CD4-positive, alpha-beta T cell treated with Interleukin-12 subunit alpha and Interleukin-12 subunit beta, for 1 hour (primary cell): ENCODE measurements at places on chromosomes 13 and 19.

GRCh38 chr19:44499962-44500949 lies at the start of gene ZNF180:
TSS of gene ZNF180 (minus strand) at chr19:44500522. CDS start at chr19:44497334, 3,188 bp downstream.
- peak; percentile 96 for DNase-seq

DNA sequence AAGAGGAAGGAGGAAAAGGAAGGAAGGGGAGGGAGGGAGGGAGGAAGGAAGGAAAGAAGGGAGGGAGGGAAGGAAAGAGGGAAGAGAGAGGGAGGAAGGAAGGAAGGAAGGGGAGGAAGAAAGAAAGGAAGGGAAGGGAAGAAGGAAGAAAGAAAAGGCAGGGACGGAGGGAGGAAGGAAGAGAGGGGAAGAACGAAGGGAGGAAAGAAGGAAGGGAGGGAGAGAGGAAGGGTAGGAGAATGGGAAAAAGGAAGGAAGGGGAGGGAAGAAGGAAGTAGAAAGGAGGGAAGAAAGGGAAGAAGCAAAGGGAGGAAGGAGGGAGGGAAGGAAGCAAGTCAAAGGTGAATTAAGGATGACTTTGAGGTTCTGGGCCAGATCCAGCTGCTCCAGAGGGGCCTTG lies 3.0 kb downstream of the ACSBG2 start:
- no peak for DNase-seq

DNA sequence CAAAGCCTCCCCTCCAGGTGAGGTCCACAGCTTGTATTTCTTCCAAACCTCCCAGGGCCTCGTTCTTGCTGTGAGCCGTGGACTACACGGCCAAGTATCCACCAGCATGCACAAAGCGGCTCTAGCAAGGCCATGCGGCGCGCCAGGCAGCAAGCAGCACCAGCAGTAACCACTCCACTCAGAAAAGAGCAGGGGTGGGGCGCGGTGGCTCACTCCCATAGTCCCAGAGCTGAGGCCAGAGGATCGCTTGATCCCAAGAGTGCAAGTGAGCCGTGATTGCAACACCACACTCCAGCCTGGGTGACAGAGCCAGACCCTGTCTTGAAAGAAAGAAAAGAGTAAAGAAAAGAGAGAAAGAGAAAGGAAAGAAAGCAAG lies 4.7 kb downstream of the CCDC8 start:
- DNase-seq, result no peak

DNA sequence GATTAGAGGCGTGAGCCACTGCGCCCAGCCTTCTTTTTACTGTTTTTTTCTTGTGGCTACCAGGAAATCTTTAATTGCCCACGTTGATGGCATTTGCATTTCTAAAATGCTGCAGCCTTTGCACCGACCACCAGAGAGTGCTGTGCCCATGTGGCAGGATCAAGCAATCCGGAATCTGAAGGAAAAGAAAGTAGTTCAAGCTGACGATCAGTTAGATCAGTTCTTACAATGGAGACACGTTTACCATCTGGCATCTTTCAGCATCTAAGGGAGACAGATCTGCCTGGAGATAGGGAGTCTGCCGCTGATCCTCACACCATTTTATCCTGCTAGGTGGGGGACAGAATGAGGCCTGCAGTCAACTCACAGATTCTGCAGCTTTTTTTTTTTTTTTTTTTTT lies 19.9 kb downstream of the TINCR start:
- peak; percentile 7 for DNase-seq

- no peak for DNase-seq
Observed at GRCh38 chr13:113582841-113583631, 1.5 kb upstream of the TFDP1 start.

GRCh38 chr13:67273001-67273400 lies 42.9 kb upstream of the PCDH9 start:
- no peak for DNase-seq

DNA sequence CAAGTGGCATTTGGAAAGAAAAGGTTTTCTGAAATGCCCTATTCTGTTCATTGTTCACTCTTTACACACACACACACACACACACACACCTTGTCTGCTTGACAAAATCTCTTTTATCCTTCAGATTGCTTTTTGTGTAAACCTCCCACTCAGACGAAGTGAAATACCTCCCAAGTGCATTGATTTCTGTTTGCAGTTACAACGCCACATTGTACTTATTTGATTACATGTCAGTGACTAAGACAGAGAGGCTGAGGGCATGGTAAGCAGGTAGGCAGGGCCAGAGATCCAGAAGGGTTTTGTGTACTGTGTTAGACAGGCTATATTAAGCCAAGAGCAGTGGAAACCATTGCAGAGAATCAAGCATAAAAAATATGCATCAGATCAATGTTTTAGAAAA lies 561.8 kb downstream of the GPC6 start:
- DNase-seq, result no peak

DNA sequence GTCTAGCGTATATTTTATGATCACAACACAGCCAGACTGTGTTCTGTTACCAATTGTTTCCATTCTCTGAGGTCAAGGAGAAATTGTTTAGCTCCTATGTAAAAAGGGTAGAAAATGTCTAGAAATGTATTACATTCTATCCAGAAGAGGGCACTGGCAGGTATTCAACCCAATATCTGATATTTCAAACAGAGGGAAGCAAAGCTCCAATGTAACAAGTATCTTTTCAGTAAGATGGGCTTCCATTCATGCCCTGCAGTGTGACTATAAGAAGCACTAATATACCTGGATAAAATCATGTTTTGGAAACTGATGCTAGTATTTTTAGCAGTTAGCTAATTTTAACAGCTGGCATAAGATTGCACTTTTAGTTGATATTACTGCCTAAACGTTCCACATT lies 312.7 kb downstream of the FGF14 start:
- DNase-seq, result no peak

GRCh38 chr13:45439008-45439407 lies 20.8 kb upstream of the SLC25A30 start:
- no peak for DNase-seq
